Placental pericyte (primary cell): ENCODE measurements at places on chromosomes 2 and 18. TPM values are rescaled to one million over a fixed set of nuclear protein-coding genes. Genes with fewer than 3 reads are reported as not detected.

Gene KCNK3
- total RNA-seq = 0.22 and 0.29 TPM in 2 replicates

Gene CHRNG
- total RNA-seq = not detected in 2 replicates

Gene CBLN2
- total RNA-seq = 13.9 TPM in 1 of 2 replicates, not detected in the other

Gene IRS1
- total RNA-seq = 14.0 and 37.8 TPM in 2 replicates

Gene TAF4B
- total RNA-seq = 1.6 and 2.0 TPM in 2 replicates

Gene UNC80
- total RNA-seq = not detected in 2 replicates

Gene CRIM1
- 365 and 507 TPM in 2 replicates for total RNA-seq

Gene ATP6V1C2
- under 0.01 and 0.14 TPM in 2 replicates for total RNA-seq

Gene CRYGC
- total RNA-seq = not detected in 2 replicates
